Germinal center (tissue), 1 donor: ENCODE measurements at places on chromosomes 16 and 17.

DNA sequence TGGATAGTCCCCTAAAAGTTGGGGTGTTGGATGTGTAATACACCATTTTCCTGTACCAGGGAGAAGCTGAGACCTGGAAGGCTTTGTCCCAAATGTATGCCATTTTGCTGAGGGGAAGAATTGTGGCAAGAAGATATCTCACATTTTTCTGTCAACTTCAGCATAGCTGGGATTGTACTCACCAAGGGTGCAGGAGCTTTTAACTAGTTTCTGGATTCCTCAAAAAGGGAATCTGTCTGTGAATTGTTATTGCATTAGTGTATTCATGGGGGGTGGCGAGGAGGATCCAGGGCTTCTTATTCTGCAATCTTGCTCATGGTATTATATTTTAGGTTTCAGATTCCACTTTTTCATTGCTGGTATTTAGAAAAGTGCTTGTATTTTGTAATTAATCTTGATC is 208.2 kb upstream of the MYOCD start:
- no peak for DNase-seq

GRCh38 chr17:10628756-10629155 is 28.4 kb downstream of the MYH3 start:
- no peak for DNase-seq

DNA sequence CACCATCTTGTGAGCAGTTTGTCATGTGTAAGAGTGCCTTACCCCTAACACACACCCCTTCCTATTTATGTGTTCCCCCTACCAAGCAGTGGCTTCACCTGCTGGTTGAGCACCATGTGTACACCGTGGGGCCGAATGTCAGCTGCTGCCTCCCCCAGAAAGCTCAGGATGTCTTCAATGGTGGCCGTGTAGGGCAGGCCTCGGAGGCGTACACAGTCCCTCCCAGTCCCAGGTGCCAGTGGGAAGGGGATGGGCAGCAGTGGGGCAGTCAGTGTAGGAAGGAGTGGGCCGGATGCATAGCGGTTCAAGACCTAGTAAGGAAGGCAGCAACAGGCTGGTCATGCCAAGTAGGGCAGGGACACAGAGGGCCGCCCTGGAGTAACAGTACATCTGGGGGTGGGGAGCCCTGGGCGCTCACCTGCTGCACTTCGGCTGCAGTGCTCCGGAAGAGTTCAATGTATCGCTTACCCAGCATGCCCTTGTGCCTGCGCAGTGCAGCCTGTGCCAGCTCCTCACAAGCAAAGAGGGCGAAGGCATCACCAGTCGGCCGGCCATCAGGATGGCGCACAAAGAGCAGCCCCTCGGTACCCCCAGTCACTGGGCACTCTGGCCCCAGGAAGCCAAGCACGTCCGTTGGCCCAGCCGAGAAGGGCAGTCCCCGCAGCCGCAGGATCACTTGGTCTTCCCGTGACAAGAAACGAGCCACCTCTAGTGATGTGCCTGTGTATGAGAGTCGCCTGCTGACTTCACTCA is 4.4 kb downstream of the ESRP2 start:
- no peak for DNase-seq

DNA sequence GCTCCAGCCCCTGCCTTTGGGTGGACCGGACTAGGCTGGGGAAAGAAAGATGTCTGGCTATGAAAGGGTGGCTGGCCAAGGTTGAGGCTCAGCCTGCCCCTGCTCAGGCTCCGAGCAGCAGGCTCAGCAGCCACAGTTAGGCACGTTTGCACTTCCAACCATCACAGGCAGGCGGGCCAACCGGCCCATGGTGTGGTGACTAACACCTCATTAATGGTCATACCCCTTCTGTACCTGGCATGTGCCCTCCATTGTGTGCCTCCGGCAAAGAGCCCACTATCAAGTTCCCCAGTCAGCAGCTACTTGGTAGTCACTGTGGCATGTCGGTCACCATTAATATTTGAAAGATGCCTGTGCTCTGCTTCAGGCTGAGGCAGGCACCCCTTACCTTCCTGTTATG is 6.7 kb downstream of the TBC1D24 start:
- no peak for DNase-seq

DNA sequence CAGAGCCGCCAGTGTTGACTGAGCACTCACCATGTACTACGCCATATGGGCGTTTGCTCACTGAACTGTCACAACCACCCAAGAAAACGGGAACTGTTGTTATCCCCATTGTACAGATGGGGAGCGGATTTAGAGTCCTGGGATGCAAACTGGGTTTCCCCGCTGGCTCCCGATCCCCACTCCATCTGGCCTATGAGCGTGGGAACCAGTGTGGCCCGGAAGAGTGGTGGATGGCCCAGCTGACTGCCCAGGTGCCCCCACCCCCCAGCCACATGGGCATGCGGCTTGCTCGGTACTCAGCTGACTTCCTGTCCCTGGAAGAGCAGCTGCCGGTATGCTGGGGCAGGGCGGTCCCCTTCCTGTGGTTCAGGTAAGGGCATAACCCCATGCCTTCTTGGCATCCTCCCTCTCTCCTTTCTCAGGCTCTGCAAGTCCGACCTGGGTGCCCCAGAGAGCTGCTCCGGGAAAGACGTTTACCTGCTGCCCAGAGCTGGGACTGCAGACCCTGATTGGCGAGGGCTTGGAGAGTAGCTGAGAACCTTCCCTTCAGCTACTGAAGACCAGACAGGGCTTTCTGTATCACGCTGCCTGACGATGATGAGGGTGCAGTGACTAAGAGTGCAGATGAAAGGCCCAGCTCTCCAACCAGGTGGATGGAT is 16.2 kb downstream of the SOCS3 start:
- DNase-seq, result peak; percentile 82

DNA sequence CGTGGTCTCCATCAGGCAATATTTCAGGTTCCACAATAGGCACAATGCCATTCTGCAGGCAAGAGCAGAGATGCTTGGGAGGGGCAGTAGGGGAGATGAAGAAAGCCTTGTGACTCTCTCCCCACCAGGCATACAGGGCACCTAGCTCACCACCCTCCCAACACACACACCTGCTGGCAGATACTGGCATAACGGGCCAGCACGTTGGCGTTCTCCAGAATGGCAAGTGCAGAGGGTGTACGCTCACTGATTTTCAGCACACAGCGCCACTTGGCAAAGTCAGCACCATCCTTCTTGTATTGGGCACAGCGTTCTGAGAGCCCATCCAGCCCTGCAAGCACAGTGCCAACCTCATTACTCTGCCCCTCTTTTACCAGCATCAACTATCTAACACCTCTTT is 2.2 kb downstream of the ALDOC start:
- no peak for DNase-seq

GRCh38 chr17:42227849-42228700 is 33.8 kb upstream of the GHDC start:
- no peak for DNase-seq

DNA sequence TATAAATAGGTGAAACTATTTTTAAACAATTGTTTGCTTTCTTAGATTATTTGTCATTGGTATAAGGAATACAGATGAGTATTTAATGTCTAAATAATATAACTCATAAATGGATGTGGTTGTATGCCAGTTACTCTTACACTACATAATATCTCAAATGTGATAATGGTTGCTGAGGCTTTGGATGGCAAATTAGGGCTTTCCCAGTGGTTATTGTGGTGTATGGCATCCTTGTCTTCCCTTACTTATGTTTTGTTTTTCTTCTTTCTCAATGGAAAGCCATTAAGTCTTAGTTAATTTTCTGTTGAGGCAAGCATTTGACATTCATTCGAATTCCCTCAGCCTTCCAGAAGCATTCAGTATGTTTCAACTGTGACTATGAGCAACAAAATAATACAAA is 10.5 kb downstream of the OMG start:
- DNase-seq, result no peak

DNA sequence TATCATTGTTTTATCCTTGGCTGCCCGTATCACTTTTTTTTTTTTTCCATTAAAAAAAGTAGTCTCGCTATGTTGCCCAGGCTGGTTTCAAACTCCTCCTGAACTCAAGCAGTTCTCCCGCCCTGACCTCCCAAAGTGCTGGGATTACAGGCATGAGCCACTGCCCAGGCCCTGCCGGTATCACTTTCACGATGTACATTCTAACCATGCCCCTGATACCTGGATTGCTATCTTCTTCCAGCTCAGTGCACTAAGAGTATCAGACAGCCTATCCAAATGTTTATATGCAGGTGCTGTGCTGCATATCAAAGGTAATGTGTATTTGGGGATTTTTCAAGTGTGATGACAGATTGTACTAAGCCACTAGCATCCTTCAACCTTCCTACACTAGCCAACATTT is 14.2 kb downstream of the MOSMO start:
- no peak for DNase-seq

GRCh38 chr17:1744551-1745512 is 2.2 kb downstream of the SERPINF2 start:
- DNase-seq, result no peak

DNA sequence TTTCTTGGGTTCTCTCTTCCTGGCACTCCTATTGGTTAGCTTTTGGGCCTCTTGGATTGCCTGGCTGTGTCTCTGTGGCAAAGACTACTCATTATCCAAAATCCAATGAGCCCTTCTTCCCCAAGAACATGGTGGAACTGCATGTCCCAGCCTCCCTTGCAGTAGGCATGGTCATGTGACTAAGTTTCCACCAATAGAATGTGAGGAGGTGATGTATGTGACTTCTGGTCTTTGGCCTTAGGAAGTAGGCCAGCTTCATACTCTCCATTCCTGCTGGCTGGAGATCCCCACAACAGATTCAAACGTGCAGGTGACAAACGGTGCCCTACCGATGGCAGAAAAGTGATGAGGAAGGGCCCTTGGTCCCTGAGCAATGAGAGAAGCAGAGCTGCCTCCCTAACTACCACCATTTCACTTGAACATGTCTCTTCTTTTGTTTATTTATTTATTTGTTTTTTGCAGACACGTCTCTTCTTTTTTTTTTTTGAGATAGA is 17.3 kb upstream of the SPN start:
- peak; percentile 65 for DNase-seq

DNA sequence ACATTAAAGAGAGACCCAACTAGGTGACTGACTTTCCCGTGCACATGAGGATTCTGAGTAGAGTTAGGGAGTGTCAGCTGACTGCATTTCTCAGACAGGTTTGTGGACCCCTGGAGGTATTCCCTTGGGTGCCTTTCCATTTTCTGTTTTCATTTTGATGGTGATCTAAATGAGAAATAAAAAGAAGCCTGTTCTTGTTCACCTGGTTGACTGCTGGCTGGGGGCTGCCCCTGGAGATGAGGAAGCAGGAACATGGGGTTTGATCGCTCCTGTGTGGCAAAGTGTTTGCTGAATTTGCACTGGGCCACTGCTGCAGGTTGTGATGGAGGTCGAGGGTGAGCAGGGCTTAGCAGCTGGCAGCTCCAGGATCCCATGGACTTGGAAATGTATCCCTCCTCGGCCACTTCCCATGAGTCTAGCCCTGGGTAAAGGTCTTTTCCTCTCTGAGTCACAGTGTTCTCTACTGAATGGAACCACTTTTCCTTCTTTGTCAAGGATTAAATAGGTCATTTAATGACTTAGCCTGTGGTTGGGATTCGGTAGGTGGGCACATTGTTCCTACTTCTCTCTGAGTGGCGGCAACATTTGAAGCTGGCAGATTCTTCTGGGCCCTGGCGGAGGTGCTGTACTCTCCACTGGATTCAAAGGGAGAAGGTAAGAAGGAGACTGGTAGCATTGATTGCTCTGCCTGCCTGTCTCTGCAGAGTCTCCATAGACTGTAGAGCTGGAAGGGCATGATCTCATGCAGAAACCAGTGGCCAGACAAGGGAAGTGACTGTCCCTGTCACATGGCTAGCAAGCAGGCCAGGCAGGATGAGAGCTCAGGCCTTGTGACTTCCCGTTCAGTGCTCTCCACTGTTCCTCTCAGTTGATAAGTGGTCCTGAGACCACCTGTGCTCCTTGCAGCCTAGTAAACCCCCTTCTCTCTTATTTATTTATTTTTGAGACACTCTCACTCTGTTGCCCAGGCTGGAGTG is 17.9 kb downstream of the SNX29 start:
- DNase-seq, result no peak

DNA sequence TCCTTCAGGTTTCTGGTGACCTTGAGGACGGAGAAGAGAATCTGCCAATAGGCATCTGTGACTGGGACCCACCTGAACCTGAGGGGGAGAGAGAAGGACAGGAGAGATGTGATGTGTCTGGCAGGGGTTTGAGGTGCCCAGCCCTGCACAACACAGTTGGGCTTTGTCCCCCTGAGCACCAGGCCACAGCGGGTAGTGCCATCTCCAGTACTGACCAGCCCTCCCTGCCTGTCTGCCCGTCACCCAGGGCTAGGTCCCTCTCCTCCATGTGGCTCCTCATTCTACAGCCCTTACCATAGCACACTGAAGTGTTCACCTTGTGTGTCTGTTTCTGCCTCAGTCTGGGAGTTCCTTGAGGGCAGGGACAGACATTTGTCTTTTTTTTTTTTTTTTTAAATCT is 30.8 kb downstream of the NLRP1 start:
- DNase-seq, result no peak

DNA sequence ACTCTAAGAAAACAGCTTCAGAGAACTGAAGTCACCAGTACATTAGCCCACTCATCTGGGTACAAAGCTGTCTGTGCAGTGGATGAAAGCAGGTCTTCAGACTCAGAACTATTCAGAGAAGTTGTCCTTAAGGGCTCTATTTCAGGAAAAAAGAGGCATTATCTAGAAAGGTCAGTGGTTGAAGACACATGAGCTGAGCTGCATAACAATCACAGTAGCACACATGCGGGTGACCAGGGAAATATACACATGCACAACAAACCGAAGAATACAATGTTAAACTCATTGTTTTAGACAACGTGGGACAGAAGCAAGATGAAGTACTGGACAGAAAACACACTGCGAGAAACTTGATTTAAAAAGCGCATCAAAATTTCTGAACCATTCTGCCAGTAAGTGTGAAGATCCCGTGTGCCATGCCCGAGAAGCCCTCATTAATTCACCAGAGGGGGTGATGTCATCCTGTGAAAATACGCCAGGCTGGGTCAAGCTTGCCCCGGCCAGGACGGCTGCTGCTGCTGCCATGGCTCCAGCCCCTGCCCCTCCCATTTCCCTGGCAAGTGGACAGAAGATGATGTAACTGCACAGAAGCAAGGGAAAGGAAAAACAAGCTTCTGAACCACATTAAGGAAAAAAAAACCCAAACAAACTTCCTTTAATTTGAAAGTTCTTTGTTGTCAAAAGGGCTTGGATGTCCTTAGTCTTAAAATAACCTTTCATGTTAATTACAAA is 10.1 kb downstream of the DYNC1LI2 start:
- no peak for DNase-seq

- no peak for DNase-seq
Measured at GRCh38 chr17:8949061-8949661, 16.3 kb downstream of the PIK3R5 start.

DNA sequence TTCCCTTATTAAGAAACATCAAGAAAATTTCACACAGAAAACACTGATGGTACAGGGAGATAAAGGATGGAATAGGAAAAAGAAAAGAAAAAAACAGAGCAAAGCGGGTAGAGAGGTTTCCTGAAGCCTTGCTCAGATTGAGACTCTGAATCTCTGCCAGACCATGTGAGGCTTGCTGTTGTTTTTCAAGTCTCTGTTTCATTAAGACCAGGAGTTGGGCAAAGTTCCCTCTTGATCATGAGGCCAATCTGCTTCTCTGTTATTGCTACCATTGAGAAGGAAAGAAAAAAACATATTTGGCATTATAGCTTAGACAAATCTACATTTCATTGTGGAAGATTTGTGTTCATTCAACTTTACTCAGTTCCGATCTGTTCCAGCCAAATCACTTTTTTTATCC is 201.6 kb upstream of the SOX9 start:
- DNase-seq, result no peak
